ENCODE measurements at places on chromosomes 1 and 21.

DNA sequence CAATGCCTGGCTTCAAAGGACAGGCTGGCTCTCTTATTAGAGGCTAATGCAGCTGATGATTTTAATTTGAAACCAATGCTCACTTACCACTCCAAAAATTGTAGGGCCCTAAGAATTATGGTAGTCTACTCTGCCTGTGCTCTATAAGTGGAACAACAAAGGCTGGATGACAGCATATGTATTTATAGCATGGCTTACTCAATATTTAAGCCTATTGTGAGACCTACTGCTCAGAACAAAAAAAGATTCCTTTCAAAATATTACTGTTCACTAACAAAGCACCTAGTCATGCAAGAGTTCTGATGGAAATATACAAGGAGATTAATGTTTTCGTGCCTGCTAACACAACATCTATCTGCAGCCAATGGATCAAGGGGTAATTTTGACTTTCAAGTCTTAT, 73.8 kb upstream of the DUSP10 start:
- DNase-seq: no peak

DNA sequence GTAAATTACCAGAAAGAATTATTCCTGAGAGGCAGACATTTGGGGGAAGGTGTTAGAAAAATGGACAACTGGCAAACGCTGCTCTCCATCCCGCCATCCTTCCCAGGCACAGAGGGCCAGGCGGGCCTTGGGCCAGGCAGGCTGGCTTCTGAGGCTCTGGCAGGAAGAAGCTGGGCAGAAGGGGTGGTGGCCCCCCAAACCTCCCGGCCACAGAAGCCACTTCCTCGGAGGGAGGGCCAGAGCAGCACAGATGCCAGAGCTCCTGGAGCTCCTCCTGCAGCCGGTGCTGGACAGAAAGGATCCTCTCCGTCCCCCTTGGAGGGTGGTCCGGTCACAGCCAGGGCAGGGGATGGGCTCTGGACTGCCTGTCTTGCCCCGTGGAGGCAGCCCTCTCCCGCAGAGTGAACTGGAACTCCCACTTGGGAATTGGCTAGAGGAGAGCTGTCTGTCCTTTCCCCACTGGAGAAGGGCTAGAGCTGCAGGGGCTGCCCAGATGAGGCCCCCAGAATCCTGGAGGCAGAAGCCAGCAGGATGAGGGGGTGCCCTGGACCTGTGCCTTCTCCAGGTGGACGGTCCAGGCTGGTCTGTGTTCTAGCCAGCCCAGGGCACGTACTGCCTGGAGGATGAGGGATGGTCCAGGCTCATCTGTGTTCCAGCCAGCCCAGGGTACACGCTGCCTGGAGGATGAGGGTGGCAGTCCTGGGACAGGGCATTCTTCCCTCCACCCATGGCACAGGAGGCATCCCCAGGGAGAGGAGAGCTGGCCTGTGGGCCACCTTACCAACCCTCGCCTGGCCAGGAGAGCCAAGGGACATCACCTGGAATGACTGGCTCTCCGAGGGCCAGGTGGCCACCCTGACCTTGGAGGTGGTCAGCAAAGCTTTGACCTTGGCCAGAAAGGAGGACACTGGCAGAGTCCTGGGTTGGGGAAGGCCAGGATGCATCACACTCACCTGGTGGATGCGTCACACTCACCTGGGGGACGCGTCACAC, 47.4 kb upstream of the ACTRT2 start:
- DNase-seq: no peak

- no peak for DNase-seq
Observed at GRCh38 chr1:161099090-161099802, 1.1 kb downstream of the KLHDC9 start.

- DNase-seq: no peak
Observed at GRCh38 chr1:61647142-61647541, 77.8 kb downstream of the TM2D1 start.

- no peak for DNase-seq
Observed at GRCh38 chr1:162855461-162856150, 5.4 kb downstream of the CCDC190 start.

GRCh38 chr1:180765151-180765550, 133.3 kb downstream of the XPR1 start:
- no peak for DNase-seq
